ENCODE measurements at places on chromosomes 6 and 20.

DNA sequence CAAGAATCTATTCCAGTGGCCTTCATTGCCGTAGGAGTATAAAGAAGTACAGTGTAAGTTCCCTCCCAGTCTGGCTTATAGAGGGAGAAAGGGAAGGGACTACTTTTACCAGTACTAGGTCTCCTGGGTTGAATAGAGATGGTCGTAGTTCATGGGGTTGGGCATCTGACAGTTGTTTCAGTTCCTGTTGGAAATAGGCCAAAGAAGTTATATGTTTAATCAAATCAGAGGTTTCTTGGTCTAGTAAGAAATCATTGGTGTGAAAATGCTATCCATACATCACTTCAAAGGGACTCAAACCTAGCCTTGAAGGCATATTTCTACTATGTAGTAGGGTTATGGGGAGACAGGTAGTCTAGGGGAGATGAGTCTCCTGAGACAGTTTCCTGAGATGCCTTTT is 45.6 kb upstream of the MAN1A1 start:
- no peak for DNase-seq

DNA sequence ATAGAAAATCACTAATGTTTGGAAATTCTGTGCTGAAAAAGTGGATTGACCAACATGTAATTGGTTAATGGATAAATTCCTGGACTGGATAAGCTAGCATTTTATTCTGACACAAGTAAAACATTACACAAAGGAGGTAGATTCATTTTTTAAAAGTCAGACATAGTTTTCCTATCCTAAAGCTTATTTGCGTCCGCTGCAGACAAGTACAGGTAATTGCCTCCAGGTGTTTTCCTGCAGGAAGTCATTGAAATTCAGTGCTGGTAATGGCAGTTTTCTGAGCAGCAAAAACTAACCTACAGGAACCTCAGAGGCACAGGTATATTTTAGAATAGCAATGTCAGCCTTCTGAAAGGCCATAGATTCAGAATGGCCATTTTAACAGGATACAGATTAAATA is 20.0 kb upstream of the HIVEP1 start:
- DNase-seq: no peak

- DNase-seq: no peak
Observed at GRCh38 chr6:91509711-91510110, 922.8 kb upstream of the MAP3K7 start.

DNA sequence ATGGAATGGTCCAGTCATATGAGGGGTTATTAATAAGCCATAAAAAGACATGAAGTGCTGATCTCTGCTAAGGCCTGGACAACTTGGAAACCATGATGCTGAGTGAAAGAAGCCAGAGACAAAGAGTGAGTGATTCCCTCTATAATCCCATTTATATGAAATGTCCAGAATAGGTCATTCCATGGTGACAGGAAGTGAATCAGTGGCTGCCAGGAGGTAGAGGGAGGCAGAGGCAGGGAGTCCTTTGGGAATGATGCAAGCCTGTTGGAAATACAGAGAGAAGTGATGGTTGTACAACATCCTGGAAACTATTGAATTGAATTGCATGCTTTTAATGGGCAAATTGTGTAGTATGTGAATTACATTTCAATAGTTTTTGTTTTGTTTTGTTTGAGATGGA is 26.4 kb downstream of the ANKRD60 start:
- no peak for DNase-seq

DNA sequence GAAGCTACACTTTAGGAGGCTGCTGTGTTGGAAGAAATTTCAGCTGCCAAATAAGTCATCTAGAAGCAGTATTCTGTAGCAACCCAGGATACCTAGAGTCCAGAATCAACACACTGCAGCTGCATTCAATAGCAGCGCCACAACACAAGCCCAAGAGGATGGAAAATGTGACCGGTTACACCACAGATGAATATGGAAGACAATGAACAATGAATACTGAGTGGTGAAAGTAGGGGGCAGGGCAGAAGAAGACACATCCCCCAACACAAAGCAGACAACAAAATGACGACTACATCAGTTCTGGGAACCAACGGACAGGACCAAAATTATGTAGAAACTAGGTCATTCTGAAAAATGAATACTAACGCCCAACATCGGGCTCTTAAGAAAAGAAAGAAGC is 38.2 kb downstream of the KIF6 start:
- peak; percentile 96 for DNase-seq

DNA sequence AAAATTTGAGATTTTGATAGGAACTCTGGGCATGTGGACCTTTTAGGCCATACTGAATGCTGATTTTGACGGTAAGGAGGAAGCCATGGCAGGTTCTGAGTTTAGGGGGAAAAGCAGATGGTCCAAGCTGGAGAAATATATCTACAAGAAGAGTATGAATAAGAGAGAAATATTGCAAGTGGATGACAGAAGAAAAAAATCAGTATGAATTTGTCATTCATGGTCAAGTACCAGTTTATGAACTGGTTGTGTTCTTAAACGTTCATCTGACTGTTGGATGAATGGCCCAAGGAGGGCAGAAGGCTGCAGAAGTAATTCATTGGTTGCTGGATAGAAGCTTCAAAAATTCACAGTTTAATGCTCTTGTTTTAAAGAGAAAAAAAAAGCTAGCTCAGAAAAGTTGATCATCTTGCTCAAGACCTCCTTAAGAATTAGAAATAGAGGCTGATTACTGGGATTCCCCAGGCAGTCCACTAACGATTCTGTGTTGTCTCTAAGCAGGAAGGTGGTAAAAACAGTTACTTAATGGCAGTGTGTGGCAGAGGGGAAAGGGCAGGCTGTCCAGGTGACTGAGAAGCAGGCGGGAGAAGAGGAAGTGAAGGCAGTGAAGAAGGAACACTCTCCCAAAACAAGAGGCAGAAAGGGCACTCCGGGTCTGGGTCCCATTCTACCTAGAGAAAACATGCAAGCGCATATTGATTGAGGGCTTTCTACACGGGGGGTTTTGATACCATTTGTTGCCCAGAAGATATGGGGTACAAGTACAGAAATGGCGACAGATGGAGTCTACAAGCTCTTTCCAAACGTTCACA is 2.0 kb upstream of the DUSP22 start:
- DNase-seq: no peak

GRCh38 chr6:163738304-163738703 is 323.8 kb downstream of the QKI start:
- no peak for DNase-seq

DNA sequence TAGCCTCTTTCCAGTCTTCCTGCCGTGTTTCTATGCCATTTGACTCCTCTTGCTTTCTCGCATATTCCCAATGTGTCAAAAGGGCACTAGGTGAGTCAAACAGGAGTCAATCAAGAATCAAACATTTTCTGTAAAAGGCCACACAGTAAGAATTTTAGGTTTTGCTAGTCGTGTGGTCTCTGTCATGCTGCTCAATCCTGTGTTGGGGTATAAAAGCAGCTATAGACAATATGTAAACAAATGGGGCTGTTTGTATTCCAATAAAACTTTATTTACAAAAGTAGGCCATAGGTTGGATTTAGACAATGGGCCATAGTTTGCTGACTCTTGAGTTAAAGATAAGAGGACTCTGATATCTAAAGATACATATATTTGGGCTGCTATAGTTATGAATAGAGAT is 235.4 kb upstream of the BTBD3 start:
- DNase-seq: no peak

DNA sequence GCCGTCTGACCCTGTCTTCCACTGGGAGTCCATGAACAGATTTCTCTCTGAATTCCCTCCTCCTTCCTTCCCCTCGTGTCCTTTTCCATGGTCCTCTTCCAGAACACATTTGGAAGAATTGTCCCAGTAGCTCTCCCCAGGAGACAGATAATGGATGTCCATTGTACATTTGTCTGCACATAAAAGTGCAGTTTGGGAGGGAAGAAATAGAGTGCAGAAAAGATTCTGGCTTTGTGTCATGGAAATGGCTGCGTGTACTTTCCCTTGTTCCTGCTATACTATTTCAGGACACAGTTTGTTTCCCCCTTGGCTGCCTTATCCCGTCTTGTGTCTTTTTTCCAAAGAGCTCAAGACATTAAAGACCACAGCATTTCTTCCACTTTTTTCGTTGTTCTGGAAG is 127.6 kb downstream of the SYNDIG1 start:
- no peak for DNase-seq

- no peak for DNase-seq
Observed at GRCh38 chr6:167707686-167708500, 118.8 kb upstream of the AFDN start.

- no peak for DNase-seq
Observed at GRCh38 chr20:4011226-4011975, 4.0 kb downstream of the RNF24 start.

DNA sequence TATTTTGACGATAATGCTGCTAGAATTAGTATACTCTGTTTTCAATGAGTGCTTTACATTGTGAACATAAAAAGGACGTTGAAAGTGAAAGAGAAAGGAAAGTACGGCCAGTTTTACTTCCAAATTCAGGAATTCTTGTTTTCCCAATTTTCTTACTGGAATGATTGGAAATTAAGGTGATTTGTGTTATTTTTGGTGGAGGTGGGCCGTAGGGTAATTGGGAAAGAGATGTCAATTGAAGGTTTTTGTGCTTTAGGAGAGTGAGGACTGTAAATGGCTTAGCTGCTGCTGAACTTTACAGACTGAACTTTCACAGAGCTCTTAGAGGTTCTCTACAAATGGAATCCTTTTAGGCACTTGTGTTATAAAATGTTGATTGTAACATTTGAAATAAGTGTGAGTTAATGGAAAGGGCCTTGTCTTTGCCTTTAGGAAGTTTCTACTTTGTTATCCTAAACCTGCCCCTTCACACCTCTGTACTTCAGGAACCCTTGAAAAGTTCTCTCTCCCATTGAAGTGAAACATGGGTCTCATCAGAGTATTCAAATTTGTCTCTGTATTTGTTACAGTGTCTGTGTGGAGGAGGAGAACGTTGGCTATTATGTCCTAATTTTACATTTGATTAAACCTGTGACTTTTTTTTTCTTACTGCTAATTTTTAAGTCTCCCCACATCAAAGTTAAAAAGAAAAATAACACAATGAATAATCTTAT is 256.4 kb downstream of the ARID1B start:
- no peak for DNase-seq

DNA sequence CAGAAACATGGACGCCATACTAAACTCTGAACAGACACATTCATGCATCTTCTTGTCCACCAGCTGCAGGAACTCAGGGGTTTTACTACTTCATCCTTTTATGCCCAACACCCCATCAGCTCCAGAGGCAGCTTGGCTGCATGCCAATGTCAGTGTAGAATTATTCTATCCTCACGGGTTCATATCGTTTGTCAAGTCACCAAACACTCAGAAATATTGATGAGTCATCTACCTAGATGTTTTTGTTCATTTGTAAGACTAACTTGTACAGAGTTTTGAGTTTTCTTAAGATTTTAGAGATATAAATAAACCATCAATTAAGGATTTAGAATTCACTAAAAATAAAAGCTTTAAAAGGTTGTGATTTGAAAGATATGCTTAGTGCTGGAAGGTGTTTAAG is 590.7 kb upstream of the FLRT3 start:
- no peak for DNase-seq

- no peak for DNase-seq
Observed at GRCh38 chr6:111148110-111148509, 60.8 kb downstream of the SLC16A10 start.

DNA sequence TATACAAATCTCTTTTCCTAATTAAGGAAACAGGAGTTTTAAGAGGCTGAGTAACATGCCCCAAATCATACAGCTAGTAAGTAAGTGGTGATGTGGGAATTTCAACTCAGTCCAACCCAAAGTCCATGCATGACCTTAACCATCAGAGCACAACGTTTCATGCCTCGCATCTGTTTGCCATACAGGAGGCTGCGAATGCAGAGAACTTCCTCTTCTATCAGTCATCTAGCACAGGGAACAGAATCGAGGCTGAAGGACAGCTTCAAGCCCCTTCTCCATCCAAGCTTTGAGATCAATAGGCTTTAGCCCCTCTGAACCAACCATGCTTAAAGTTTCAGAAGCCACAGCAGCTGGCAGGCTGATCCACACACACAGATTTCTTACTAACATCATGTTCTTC is 113.2 kb downstream of the MAFB start:
- no peak for DNase-seq

DNA sequence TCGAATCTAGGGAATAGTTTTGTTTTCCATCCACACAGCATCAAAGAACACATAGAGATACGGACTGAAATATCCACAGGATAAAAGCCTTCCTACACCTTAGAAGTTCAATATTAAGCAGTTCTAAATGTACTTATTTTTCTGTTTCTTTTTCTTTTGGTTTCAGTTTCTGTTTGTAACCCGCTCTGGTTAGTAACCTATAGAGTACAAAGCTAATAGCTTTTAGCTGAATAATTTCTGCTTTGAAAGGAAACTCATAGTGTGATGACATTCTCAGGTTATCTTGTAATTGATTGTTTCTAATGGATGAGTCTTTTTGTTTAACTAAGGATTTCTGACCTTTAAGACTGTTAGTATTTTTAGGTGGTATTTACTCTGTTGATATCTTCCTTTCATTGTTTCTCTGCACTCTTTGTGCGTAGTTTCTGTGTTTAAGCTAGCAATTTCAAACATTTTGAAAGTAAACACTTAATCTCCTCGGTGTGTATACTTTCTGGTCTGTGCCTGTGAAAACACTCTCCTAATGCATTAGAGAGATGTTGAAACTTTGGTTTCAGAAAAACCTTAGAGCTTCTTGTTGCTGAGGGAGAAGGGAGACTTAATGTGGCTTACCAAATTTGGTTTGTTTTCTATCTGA is 385.5 kb downstream of the HDGFL1 start:
- DNase-seq: no peak

GRCh38 chr6:21953831-21954801 is 342.7 kb downstream of the PRL start:
- peak; percentile 5 for DNase-seq
